Tongue (tissue), 3 donors: ENCODE measurements at places on chromosomes 5 and 9. TPM values are rescaled to one million over a fixed set of nuclear protein-coding genes. Genes with fewer than 3 reads are reported as not detected.

- DNase-seq, result no peak
Measured at GRCh38 chr5:167916261-167916691, 375.2 kb upstream of the WWC1 start.

- no peak for DNase-seq
Measured at GRCh38 chr5:41812156-41812555, 58.1 kb downstream of the OXCT1 start.

DNA sequence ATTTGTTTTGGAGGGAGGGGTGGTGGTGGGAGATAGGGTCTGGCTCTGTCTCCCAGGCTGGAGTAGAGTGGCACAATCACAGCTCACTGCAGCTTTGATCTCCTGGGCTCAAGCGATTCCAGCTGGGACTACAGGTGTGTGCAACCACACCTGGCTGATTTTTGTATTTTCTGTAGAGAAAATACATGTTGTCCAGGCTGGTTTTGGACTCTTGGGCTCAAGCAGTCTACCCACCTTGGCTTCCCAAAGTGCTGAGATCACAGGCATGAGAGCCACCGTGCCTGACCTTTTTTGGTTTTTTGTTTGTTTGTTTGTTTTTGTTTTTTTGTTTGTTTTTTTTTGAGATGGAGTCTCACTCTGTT, 15.4 kb downstream of the STXBP1 start:
- no peak for DNase-seq

DNA sequence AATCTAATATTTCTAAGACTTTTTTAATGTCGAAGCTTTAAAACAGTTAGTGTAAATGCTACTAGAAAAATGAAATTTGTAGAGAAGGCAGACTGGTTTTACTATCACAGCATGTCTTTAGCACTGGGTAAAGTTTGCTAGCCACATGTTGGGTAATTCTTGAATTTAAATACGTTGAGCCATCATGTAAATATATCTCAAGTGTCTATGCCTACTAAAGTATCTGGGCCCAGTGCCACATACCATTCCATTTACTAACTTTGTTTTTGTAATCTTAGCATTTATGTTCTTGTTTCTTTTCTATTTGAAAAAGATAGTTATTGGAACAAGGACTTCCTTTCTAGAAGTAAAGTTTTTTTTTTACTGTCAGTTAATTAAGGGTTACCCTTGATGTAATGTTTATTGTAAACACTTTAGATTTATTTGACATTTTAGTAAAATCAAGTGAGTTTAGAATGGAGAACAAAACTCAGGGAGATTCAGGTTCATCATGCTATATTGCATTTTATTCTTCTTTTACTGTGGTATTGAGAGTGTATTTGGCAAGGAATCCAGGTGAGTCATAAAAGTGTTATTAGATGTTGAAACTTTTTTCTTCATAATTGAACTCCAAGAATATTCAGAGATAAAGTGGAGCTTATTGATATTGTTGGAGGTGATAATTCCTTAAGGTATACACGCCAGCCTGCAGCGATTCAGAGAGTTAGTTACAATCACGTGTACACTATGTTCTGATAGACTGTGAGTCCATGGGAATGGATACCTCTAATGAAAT, 182.4 kb downstream of the CCDC171 start:
- DNase-seq, result peak; percentile 75

GRCh38 chr5:110588286-110588980, 138.0 kb downstream of the TMEM232 start:
- DNase-seq, result no peak

DNA sequence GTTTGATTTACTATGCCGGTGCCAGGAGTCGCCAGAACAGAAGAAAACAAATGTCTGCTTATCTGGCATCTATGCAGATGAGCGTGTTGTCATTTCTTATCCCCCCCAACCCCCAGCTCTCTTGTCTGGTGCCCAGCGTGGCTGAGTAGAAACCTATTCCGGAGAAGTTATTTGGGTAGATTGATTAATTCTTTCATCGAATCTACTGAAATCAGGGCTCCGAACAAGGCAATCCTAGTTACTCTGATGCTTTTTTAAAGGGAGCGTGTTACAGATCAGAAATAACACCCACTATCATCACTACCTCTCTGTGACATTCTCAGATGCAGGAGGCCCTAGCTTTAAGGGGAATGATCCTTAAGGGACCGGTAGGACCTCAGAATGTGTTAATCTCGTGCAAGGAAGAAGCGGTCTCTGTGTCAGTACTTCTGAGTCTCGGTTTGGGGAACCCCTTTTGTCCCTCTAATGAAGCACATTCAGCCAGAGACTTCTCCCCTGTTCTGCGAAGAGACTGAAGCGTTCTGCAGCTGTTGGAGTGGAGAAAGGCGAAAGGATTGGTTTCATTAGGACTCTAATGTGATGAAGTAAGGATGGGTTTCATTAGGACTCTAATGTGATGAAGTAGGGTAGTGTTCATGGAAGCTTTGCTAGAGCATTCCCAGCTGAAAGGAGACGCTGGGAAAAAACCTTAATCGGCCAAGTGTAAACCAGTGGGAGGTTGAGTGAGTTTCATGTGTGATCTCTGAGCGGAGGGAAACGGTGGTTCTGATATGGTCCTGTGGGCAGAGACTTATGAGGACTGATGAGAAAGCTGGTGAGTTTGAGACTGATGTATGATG, 1.5 kb downstream of the PIP5K1B start:
- no peak for DNase-seq

Gene NEUROG1
- total RNA-seq, result not detected

Gene PCSK1
- not detected for total RNA-seq

- no peak for DNase-seq
Measured at GRCh38 chr5:122030251-122030650, 47.8 kb downstream of the LOX start.

- no peak for DNase-seq
Measured at GRCh38 chr5:134932508-134932907, 27.6 kb downstream of the PCBD2 start.

Gene TIMD4
- total RNA-seq, result not detected
